ENCODE measurements at places on chromosomes 7 and 10.

DNA sequence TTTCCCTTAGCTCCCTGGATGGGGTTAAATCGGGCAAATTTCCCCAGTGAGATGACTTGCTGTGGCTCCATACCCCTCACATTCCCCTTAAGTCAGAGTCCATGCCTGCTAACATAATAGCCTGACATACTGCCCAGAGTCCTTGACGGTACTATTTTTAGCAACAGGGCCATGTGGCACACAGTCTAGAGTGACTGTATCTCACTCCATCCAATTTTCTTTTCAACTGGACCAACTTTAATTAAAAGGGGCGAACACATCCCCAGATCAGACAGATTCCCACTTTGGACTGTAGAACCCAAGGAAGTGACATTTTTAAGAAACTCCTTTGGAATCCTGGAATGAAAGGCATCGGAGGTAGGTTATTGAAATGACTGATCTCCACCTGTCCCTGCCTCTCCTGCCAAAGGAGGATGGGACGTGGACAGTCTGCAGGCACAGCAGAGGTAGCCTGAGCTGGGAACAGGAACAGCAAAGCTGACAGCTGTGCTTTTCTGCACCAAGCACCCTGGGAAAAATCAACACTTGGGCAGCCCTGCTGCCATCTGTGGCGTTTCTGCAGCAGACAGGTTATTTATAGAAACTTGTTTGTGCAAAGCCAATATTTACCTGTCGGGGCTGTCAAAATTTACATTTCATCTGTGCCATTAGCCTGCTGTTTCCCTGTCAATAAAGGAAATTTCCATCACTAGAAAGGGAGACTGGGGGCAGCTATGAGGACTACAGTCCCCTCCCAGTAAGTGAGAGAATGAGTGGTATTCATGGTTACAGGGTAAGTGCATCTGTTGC, 221.5 kb upstream of the AOAH start:
- no peak for DNase-seq

GRCh38 chr10:17316488-17317170, 88.6 kb downstream of the VIM start:
- no peak for DNase-seq

DNA sequence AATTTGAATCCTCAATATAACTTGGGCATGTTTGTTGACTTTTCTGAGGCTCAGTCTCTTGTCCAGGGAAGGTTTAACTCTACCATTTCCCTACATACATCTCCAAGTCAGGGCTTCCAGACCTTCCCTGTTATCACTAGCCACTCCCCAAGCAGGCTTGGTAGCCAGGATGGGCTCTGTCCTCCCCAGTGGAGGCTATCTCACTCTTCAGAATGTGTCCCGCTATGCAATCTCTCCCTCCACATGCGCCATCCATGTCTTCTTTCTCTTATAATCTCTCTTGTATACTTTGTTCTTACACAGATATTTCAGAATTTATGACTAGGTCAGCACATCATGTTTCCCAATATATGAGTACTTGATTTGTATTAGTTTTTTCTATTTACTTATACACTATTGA, 310.4 kb downstream of the HGF start:
- DNase-seq: no peak

- peak; percentile 52 for DNase-seq
Measured at GRCh38 chr10:33334805-33335550, 511 bp upstream of the NRP1 start.

GRCh38 chr10:101993651-101994200, 62.2 kb downstream of the ARMH3 start:
- DNase-seq: no peak

DNA sequence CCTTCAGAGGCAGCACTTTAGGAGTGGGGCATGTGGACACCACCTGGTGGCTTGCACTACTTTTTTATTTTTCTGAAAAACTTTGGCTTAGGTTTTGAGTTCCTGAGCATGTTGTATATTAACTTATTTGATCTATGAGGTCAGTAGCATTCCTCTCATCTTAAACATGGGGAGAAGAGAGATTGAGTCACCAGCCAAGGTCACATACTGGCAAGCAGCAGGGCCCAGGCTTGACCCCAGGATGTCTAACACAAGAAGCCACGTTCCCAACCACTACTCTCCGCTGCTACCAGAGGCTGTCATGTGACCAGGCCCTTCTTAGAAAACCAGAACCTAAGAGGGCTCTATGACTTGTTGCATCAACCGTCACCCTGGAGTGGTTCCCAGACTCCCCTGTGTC, 210.3 kb upstream of the GPR26 start:
- DNase-seq: no peak

- DNase-seq: no peak
Measured at GRCh38 chr10:33698033-33698432, 363.6 kb upstream of the NRP1 start.

GRCh38 chr7:149023662-149024061, 4.6 kb downstream of the PDIA4 start:
- DNase-seq: no peak

GRCh38 chr7:32255036-32255435, 184.8 kb upstream of the PDE1C start:
- DNase-seq: no peak

GRCh38 chr7:45021604-45022296, 21.7 kb downstream of the CCM2 start:
- no peak for DNase-seq

- no peak for DNase-seq
Measured at GRCh38 chr10:75450075-75450445, 18.6 kb downstream of the LRMDA start.

GRCh38 chr10:123069246-123069986, 60.6 kb downstream of the ACADSB start:
- no peak for DNase-seq

- DNase-seq: no peak
Measured at GRCh38 chr10:114504769-114505579, 100.7 kb upstream of the AFAP1L2 start.

DNA sequence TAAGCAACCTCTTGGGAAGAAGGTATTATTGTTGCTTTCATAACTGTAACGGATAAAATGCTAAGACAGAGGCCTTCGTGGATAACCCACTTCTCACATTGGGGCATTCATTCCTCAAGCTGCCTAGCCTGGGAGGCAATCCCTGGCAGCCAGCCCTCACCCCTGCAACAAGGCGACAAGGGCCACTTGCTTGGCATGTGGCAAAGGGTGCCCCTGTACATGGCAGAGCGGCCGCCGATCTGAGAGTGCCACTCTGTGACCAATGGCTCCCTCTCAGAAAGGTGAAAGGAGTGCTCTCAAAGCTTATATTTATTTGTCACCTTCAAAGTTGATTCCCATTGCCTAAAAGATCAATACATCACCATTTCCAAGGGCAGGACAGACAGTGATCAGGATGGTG, 31.9 kb downstream of the EBF3 start:
- DNase-seq: no peak

- no peak for DNase-seq
Measured at GRCh38 chr10:79047584-79047874, 21.2 kb upstream of the ZMIZ1 start.

GRCh38 chr10:51224671-51225161, 150.4 kb downstream of the PRKG1 start:
- no peak for DNase-seq

- DNase-seq: peak; percentile 72
Measured at GRCh38 chr7:97104719-97105238, 12.7 kb upstream of the SDHAF3 start.

- no peak for DNase-seq
Measured at GRCh38 chr10:124173298-124173900, 80.0 kb upstream of the CHST15 start.

GRCh38 chr10:77552252-77552651, 85.4 kb downstream of the KCNMA1 start:
- DNase-seq: no peak

GRCh38 chr7:122315507-122316466, 11.2 kb upstream of the FEZF1 start:
- DNase-seq: no peak

DNA sequence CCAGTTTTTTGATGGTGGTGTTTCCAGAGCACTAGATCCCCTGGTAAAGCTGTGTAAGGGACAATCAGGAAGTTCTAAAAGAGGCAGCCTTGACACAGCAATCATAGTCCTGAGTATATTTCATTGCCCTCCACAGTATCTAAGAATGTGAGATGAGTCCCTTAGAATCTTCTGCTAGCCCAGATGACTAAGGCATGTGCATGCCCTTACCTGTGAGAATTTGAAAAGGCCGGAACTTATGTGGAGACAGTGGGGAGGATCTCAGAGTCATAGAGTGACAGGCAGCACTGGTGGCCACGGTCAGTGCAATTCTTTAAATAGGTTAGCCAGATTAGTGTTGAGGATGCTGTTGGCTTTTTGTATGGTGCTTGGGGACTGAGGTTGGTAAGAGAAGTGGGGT, 361.4 kb upstream of the VSTM2A start:
- DNase-seq: no peak

DNA sequence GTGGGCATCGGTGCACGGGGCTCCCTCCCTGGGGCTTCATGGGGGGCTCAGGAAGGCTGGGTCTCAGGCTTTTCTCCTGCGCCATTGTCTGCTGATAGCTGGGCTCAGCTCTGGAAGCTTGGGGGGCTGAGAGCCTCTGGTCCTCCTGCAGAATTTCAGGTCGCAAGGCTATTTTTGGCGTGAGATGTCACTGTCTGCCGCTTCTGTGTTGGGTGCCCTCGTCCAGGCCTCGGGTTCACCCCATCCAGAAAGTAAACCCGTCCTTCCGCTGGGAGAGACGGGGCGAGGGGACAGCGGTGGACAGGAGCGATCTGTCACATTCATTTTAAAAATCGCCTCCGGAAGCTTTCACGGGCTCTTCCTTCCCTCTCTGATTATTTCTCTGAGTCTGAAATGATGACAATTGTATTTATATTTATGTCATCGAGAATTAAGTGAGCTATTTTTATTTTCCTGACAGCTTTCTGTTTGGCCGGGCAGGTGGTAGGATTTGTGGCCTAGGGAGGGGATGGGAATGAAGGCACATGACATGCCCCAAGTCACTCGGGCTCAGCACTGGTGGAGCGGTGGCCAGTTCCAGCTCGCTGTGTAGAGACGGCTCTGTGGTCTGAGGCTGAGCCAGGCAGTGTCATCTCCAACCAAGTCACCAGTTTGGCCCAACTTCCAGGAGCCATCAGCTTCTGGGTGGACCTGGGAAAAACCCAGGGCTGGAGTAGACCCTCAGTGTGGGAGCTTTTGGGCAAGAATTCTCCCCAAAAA, 40.7 kb upstream of the AP5Z1 start:
- peak; percentile 76 for DNase-seq

- no peak for DNase-seq
Measured at GRCh38 chr7:157572622-157573021, 235.8 kb downstream of the DNAJB6 start.

DNA sequence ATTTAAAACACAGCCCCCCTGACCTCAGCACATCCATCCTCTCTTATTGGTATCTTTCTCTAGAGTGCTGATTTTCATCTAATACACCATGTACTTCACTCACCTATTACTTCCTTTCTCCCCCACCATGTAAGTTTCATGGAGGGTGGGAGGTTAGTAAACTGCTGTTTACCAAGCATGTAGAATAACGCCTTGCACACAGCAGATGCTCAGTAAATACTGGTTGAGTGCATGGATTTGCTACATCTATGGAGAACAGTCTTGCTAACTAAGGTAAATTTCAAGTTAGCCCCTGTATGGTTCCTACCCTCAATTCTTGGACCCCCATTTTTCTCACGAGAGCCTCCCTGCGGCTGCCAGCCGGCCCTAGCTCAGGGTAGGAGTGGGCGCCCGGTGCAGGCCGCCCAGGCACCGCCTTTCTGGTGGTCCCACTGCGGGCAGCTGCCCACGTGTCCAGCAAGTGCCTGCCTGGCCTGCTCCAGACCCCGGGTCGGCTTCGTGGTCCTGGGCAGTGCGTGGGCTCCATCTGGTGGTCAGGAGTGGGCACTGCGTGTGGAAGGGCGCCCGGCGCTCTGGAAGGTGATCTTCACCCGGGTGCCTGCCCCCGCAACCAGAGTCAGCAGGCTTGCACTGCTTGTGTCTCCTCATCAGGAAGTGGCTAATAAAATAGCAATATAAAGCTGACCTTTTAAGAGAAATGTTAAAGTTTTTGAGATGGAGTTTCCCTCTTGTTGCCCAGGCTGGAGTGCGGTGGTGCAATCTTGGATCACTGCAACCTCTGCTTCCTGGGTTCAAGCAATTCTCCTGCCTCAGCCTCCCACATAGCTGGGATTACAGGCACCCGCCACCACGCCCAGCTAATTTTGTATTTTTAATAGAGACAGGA, 63.4 kb upstream of the DNAJB6 start:
- DNase-seq: no peak

GRCh38 chr10:100318207-100318606, 11.8 kb downstream of the PKD2L1 start:
- DNase-seq: no peak

DNA sequence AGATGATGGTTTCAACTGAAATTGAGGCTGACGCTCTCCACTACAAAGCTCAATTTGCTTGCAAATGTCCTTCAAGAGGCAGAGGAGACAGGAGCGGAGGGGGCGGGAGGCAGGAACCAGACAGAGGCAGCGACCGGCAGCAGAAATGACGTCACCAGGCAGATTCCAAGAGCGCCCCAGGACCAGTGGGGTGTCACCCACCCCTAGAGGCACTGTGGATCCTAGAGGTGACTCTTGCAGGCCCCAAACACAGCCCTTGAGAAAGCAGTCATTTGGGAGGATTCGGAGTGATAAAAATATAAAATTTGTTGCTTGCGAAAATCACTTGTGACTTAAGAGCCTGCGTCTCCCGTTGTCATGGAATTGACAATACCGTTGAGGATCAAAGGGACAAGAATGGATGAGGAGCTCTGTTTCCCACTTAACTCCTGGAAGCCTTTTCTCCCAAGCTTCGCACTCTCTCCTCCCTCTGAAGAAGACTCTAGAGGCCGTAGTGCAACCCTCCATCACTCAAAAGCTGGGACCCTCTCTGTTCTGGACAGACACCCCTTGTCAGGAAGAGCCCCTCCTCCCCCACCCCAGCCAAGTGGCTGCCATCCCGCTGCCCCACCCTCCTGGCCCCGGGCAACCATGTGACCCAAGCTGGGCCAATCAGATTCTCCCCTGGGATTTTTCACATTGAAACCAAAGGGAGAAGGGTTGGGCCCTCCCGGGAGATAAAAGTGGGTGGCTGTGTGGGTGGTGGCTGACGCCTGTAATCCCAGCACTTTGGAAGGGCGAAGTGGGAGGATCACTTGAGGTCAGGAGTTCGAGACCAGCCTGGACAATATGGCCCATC, 16.3 kb upstream of the SLC29A4 start:
- DNase-seq: peak; percentile 23

GRCh38 chr10:76111986-76112825, 680.8 kb downstream of the LRMDA start:
- DNase-seq: no peak

DNA sequence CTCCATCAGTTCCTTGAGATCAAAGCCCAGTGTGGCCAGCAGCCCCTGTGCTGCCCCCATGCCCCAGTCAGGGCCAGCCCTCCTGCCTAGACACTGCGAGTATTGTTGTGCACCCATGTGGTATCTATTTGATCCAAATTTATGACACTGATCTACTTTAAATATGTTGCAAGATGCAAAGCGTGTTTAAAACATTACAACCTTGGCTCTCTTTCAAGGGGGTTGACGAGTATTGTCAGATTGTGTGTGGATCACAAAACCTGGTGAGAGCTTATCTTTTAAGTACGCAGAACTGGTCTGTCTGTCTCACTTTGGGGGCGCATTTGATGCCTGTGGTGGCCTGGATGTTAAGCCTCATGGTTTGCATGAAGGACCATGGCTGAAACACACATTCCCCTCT, 108.9 kb downstream of the COL13A1 start:
- DNase-seq: no peak

Data from anterior cingulate cortex (tissue), 58 donors.